NCI-H1417 (cell line): ENCODE measurements at places on chromosomes 2 and 18.

DNA sequence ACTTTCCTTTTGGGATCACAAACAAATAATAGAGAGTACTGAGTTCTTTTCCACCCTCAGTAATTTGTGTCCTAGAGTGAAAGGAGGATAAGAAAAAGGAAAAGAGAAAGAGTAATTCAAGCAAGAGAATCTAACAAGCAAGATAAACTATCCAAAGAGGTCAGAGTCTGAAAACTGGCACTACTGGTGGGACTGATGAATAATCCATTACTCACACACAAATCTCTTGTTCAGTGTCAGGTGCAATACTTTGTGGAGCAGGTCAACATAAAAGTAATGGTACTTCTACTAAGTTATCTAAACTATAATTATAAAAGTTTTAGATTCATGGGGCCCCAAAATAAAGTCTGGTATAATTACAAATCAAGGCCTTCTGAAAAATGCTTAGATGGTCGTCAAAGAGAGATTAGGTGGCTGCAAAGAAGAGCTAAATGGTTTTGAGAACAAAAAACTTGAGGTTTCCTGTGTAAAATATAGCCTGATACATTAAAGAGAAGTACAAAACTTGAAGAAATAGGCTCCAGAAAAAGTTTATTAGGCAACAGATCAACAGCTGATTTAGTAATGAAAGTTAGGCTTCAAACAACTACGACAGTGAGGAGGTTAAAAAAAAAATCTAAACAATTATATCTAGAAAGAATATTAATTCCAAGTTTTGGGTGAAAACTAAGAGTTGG, 109.4 kb downstream of the BAZ2B start:
- no peak for DNase-seq

DNA sequence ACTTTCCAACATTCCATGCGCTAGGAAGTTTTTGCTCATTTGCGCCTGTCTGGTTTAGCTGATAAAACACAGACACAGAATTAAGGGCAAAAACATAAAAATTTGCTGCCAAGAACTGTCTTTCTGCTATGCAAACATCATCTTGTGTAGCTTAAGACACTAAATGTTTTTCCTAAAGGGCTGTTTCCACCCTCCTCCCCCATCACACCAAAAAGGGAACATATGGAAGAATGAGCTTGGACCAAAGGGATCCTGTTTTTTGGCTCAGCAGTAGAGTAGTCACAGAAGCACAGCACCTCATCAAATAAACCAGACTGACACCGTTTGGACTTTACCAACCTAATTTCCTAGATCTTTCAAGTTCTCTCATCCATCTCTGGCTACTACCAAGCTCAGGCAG, 210.1 kb downstream of the ZNF521 start:
- DNase-seq, result no peak

DNA sequence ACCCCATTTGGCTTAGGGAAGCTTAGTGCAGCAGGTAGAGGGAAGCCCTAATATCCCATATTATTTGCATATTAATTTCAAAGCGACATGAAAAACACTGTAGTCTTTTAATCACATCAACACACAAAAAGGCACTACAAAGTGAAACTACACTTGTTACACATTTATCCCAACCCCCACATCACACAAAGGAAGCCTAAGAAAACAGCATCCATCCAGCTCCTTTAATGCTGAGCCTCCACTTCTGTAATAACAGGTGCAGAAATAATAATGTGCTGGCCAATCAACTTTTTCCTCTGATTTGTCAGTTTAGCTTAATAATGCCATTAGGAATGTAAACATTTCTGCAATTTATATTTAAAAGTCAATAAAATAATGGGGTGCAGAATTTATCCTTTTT, 274.0 kb downstream of the TCF4 start:
- DNase-seq, result no peak

- DNase-seq, result no peak
Observed at GRCh38 chr2:147923846-147924245, 79.0 kb downstream of the ACVR2A start.

DNA sequence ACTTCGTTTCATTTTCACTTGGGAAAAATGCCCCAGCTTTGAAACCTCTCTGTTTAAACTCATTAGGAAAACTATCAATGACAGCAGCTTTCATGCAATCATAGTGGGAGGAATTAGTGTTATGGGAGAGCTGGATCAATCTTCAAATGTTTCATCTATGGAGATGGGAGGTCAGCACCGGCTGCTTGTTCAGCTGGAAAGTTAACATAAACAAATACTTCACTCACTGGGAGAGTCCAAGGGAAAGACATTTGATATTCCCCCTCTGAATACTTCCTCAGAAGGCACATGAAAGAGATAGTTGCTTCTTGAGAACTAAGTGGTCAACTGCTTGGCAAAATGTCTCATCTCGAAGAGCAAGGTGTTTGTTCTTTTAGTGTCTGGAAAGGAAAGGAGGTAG, 7.3 kb downstream of the LYPD1 start:
- no peak for DNase-seq

DNA sequence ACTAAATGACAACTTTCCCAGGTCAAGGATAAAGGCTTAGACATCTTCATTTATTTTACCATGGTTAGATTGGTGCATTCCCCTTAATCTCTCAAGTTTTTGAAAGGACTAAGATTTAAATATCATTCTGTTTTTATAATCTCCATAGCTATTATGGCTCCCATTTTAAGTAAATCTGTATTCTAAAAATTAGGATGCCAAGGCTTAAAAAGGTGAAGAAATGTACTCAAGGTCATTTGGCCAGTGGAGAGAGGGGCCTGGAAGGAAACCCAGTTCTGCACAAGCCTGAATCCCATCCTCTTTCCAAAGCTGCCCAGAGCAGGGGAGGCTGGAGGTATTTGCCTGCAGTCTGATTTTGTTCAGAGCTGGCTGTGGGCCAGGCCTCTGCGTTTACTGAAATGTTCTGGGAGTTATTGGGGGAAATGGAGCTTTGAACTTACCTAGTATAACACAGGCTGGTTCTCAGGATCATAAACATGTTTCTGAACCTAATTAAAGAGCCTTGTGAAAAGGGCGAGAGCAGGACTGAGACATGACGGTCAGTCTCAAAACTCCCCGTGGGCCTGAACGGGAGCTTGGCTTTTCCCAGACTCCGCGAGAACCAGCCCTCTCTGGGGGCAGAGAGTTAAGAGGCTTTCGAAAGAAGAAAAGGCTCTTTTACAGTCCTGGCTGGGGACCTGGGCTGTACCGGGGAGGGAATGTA, 85.6 kb downstream of the DDX1 start:
- no peak for DNase-seq

GRCh38 chr2:55843096-55843993, 80.2 kb downstream of the EFEMP1 start:
- peak; percentile 48 for DNase-seq
